CD4-positive, alpha-beta T cell treated with Interleukin-15 for 1 hour (primary cell): ENCODE measurements at places on chromosomes 2 and 18.

- no peak for DNase-seq
These were observed 354.4 kb upstream of the CDH19 start for GRCh38 chr18:66958309-66958708.

- no peak for DNase-seq
These were observed 156.9 kb upstream of the DCC start for GRCh38 chr18:52183107-52183506.

GRCh38 chr18:12102136-12102842 is 8.6 kb downstream of the ANKRD62 start:
- no peak for DNase-seq

DNA sequence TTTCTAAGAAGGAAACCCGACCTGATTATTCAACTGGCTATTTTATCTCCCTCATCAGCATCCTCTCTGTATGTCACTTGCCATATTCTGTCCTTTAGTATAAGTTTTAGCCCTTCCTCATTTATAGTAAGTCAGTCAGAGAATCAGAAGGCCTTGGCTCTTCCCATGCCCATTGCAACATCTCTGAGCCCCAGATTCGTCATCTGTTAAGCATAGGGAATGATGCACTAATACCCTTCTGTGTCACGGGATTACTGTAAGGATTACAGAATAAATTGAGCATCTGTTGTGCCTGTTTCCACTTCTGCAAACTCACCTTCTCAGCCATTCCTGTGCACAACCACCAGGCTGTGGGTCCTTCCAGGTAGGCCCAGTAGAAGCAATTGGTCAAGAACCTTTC is 258.1 kb upstream of the RAB12 start:
- no peak for DNase-seq

DNA sequence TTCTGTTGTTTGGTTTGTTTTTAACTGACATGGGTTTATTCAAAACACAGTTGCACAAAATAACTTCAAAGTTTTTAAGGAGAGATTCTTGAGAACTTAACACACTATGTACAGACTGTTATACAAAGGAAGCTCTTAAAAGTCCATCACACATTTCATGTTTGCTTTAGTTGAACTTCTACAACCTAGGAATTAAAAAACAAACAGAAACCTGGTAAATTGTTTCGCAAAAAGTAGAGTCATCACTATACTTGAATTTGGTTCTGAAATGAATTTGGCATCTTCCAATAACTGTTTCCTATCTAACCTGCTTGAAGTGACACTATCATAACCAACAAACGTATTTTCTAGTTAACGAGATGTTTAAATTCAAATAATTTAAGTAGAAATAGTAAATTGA is 21.8 kb downstream of the TRIP12 start:
- no peak for DNase-seq

GRCh38 chr18:6729247-6730091 is at the start of gene ARHGAP28:
Gene ARHGAP28, plus strand, starts transcription at chr18:6729716. Its CDS starts 106 bp downstream, at chr18:6729822.
- DNase-seq, result no peak

DNA sequence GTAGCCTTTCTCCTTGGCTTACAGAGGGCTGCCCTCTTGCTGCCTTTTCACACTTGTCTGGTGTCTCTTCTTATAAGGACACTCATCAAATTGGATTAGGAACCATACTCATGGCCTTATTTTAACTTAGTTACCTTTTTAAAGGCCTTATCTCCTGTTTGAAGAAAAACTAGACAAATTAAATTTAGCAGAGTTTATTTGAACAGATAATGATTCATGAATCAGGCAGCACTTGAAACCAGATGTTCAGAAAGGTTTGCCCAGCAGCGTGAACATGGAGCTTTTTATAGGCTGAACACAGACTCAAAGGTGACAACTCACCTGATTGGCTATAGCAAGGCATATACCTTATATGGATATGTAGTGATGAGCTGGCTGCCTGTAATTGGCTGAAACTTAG is 238.0 kb downstream of the GULP1 start:
- no peak for DNase-seq

GRCh38 chr2:212136216-212136795 is 402.3 kb downstream of the ERBB4 start:
- no peak for DNase-seq

GRCh38 chr2:37343537-37344434 is 644 bp upstream of the QPCT start:
- no peak for DNase-seq

DNA sequence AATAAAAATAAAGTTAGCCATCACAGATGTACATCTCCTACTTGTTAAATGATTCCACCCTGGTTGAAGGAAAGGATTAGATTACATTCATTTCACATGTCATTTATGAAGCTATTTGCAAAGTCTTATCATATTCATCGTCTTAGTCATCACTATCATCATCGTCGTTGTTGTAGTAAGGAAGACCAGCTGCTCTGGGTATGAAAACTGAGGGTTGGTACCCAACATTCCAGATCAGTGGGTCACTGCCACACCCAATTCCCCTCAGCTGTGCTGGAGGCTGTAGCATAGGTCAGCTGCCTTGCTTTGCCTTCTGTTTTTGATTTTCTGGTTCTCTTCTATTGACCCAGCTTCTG is 20.9 kb upstream of the CCBE1 start:
- DNase-seq, result no peak

DNA sequence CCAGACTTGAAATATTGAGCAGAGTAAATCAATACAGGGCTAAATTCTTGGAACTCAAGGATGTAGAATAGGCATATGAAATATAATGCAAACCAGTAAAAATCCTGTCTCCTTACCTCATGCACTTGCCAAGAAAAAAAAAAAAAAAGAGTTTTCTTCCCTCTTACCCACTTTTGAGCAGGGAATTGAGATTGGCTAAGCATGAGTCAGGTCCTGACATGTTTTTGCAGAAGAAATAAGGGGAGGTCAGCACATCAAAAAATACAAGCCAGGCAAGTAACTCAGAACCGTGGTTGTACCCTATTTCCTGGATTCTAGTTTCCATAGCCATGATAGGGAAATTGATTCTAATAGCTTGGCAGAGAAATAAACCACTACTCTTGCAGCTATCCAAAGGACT is 1526.7 kb downstream of the LRP1B start:
- no peak for DNase-seq

DNA sequence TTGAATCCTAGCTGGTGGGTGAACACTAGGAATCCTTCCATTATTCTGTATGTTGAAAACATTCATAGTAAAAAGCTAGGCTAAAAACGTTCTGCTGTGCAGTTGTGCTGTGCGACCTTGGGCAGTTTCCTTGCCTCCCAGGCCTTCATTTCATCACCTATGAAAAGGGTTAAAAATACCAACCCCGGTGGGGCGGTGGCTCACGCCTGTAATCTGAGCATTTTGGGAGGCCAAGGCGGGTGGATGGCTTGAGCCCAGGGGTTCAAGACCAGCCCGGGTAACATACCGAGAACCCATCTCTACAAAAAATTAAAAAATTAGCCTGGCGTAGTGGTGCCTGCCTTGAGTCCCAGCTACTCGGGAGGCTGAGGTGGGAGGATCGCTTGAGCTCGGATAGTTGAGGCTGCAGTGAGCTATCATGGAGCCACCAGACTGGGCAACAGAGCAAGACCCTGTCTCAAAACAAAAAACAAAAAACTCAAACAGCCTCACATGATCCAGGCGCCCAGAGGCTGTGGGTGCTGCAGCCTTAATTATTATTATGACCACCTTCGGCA is 2.9 kb upstream of the RRM2 start:
- no peak for DNase-seq

GRCh38 chr18:3367491-3368091 is 82.4 kb upstream of the TGIF1 start:
- no peak for DNase-seq

DNA sequence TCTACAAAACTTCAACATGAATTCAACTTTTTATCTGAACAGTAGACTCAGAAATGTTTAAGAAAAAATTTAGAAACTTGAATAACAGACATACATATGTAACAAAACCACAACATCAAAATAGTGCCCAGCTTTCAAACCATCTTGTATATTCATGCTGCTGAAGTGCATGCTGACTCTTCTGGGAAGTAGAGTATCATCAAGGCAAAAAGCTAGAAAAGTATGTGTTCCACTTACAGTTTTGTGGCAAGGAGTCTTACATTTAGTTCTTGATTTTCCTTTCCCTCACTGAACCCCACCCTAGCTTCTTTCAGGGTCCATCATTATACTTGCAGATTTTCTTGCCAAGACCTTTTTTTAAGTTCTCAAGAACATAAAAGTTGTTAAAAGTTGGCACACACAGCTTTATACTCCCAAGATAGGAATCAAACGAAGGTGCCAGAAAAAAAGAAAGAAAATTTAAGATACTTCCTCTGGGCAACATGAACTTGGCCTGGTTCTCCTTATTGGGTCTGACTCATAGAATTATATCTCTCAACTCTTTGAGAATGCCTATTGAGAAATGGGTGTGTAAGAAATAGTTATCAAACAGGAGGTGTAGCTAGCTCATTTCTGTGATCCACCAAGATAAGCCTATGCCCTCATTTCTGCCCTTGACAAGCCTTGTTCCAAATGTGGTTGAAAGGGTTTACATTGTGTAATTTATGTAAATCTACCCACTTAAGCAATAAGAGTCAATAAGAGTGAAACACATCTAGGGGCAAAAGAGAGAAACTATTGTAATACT is 667.6 kb upstream of the ACVR2A start:
- DNase-seq, result no peak

DNA sequence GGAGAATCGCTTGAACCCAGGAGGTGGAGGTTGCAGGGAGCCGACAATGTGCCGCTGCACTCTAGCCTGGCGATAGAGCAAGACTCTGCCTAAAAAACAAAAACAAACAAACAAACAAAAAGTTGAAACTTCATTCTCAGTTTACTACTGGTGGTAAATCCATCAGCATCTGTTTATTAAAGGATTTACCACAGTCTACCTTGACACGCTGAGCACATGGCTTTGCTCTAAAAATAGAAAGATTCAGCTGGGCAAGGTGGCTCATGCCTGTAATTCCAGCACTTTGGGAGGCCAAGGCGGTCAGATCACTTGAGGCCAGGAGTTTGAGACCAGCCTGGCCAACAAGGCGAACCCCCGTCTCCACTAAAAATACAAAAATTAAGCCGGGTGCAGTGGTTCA is 201.3 kb downstream of the TGIF1 start:
- no peak for DNase-seq

DNA sequence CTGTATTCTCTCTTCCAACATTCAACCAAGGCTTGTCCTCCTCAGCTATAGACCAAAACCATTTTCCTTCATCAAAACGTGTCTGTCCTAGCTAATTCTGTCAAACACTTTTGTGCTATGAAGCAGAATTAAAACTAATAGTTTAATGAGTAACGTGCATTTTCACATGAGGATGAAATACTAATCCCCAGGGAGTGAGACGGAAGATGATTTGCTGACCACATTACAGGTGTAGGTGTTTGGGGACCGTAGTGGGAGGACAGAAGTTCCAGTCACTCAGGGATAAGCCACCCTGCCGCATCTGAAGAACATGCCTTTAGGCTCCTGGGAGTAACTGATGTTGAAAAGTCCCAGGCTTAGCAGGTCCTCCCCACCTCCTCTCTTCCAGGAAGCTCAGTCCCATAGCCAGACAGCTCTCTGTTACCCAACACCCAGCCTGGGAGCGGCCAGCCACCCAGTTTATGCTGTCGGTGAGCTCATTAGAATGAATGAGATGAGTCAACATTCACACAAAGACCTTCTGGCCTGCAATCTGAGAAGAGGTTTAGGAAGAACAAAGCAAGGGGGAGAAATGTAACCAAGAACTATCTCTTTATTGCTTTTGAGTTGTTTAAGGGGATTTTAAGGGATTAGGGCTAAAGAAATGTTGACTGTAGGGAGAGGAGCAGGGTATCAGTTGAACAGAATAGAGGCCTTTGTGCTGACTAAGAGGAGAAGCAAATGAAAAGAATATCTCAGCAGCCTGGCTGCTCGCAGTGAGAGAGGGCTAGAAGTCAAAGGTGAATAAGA is 122.5 kb downstream of the FOXI3 start:
- no peak for DNase-seq

DNA sequence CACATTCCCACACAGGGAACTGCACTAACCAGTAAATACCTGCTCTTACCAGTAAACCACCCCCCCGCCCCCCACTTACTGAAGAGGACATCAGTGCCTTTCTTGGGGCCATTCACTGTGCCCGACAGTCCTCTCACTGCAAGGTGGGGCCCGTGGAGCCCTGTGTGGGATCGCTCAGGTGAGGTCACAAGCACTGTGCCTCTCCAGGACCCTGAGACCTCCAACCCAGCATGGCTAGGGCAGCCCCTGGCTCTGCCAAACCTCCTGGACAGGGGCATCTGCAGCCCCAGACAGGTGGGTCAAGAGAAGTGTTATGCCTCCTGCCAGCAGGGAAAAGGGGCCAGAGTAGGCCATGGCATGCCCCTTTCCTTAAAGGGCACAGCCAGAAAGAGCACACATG is 6.7 kb upstream of the NEURL3 start:
- DNase-seq, result no peak

DNA sequence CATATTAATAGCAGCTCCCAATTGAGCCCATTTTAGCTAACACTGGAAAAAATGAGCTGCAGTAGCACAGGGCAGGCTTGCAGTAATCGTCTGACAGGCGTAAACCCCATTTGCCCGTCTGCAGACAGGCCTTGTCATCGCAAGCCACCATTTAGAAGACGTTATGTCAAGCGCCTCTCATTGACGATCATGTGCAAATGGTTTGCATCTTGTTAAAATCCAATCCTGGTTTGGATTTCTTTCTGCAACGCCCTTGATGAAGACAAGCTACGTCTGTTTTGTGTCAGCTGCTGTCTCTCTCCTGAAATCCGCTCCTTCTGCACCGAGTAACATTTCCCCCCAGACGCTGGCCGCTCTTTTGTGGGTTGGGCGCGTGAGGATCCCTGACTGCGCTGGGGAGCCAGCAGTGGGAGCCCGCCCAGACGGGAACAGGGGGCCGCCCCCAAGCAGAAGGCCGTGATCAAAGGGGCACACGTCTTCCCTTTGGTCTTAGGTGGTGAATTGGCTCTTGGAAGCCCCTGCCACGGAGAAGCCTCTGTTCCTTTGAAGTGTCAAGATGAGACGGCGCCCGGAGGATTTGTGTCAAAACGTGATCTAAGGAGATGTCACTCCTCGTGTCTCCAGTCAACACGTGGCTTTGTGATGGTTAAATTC is 84.2 kb upstream of the GPC1 start:
- DNase-seq, result no peak

GRCh38 chr2:71361631-71362030 is 30.0 kb downstream of the ZNF638 start:
- DNase-seq, result no peak

GRCh38 chr2:44433895-44434294 is 72.1 kb downstream of the CAMKMT start:
- DNase-seq, result no peak

DNA sequence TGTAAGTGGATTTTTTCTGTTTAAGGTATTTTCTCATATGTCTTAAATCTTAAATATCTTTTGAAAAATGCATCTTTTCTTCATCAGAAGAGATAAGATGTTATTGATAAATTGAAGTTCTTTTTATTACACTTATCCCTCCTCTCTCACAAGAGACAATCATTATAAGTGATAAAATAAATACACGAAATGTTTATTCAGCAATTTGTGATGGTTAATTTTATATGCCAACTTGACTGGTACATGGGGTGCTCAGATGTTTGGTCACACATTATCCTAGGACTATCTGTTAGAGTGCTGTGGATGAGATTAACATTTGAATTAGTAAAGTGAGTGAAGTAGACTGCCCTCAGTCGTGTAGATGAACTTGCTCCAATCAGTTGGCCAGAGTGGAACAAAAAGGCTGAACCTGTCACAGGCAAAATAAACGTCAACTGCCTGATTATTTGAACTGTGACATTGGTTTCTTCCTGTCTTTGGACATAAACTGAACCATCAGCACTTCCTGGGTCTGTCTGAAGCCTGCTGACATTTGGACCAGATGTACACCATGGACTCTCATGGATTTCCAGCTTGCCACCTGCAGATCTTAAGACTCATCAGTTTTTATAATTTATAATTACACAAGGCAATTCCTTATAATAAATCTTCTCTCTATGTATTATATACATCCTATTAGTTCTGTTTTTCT is 1126.7 kb downstream of the LRP1B start:
- no peak for DNase-seq
